SK-N-SH treated with all-trans-retinoic acid at 6 μM for 48 hours (cell line): ENCODE measurements at places on chromosomes 11 and 22.

DNA sequence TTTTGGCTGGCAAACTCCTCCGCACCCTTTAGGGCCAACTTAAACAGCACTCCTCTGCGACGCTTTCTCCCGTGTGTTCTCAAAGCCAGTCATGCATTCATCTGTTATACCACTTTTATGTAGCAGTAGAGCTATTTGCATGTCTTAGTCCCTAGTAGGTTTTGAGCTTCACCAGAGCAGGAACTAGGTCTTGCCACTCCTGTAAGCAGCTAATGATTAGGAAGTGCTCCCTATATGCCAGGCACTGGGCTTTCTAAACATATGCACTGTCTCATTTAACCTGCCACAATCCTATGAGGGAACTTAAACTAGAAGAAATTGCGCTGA, 180.8 kb downstream of the DBX1 start:
- no peak for ATAC-seq

GRCh38 chr11:29227811-29228210, 789.0 kb downstream of the KCNA4 start:
- ATAC-seq = peak; percentile 31; the same call in 1 of the 3 replicates

DNA sequence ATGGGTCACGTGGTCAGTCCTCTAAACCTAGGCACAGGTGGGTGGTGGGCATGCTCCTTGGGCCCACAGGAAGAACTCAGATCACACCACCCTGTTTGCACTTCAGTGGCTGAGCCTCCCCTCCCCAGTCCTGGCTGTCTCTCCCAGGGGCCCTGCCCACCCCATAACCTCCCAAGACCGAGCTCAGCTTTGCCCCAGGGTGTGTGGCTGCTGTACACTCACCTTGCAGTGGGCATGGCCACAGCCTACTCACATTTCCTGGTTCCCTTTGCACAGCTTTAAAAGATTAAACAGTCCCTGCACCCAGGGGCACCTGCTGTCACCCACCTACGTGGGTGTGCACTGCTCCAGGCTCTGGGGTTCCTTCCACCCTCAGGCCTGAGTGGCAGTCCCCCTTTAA, 13.8 kb downstream of the TRIOBP start:
- no peak for ATAC-seq

- no peak for ATAC-seq
Measured at GRCh38 chr11:61742391-61742790, 10.0 kb upstream of the MYRF start.

GRCh38 chr11:81853791-81854190, 879.9 kb downstream of the FAM181B start:
- no peak for ATAC-seq

DNA sequence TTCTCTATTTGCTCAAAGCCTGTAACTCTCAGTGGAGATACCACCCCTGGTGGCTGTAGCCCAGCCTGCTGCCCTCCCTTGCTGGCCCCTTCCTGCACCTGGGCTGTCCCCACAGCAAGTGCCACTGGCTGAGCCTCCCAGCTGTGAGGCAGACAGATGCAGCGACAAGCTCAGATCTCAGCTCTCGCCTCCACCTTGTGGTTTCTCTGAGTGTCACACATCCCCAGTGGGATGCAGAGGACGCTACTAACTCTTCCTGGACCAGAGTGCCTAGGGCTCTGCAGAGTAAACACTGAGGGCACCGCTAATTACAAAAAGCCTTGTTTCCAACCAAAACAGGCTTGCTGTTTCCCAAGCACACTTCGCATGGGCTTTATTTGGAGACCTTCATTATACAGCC, 8.9 kb downstream of the YPEL1 start:
- peak; percentile 83 for ATAC-seq

GRCh38 chr11:82536706-82537105, 197.0 kb downstream of the FAM181B start:
- no peak for ATAC-seq

DNA sequence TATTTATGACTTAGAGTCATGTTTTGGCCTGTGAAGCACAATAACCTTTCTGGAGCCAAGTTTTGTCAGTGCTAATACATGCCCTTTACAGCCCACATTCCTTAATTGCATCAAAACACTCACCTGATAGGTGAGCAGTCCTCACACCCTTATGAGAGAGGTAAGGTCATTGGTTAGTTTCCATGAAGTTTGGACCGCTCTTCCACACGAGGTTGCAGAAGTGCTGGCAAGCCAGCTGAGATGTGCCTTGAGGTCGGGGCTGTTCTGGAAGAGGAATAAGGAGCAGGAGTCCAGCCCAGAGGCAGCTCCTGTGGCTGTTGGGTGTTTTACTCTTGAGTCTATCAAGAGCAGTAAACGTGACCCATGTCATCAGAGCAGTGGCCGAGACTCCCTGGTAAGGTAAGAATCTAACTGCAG, 76.3 kb downstream of the CYB5R2 start:
- ATAC-seq = no peak

GRCh38 chr11:5694642-5695041, 5.1 kb downstream of the TRIM22 start:
- ATAC-seq = no peak

- ATAC-seq = no peak
Measured at GRCh38 chr11:99592266-99592665, 571.5 kb downstream of the CNTN5 start.

DNA sequence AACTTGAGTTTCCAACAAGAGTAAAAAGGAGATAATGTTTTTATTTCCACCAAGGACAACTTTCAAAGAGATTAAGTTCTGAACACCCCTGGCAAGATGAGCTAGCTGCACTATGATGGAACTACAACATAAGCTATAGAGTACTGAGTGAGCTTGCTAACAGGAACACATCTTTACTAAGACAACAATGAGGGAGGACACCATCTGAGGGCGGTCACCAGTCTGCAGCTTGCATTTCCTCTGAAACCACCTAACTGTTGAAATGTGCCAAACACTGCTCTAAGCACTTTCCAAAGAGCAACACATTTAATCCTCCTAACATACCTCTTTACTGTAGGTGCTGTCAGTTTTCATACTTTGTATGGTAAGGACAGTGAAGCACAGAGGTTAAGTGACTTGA, 68.4 kb downstream of the TCF20 start:
- ATAC-seq = no peak

DNA sequence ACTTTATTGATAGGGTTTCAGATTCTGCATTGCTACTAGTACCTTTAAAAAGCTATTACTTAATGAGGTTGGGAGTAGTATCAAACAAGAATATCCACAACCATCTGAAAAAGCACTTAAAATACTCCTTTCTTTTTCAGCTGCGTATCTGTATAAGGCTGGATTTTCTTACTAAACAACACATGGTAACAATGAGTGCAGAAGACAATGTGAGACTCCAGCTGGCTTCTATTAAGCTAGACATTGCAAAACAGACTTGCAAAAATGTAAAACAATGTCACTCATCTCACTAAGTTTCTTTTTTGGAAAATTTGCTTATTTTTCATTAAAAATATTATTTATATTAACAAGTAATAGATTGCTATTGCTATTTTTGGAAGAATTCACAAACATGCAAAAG, 132.6 kb downstream of the WNT11 start:
- ATAC-seq = peak; percentile 90

- ATAC-seq = no peak
Measured at GRCh38 chr11:100329352-100329751, 357.7 kb upstream of the ARHGAP42 start.

DNA sequence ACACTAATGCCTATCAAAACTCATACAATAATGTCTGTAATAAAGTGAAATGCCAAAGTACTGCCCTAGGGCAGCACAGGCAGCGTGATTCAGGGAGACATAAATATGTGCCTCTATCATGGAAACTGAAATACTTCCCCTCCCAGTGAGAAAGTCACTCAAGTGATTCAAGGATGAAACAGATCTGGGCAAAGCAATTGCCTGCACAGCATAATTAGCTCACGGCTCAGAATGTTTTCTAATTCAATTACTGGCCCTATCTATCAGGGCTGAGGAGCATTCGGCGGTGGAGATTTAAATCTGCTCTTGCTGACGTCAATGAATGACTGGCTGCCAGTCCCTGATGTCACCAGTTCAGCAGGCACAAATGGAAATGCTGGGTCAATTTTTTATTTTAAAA, 27.7 kb upstream of the PPP2R1B start:
- peak; percentile 92 for ATAC-seq

DNA sequence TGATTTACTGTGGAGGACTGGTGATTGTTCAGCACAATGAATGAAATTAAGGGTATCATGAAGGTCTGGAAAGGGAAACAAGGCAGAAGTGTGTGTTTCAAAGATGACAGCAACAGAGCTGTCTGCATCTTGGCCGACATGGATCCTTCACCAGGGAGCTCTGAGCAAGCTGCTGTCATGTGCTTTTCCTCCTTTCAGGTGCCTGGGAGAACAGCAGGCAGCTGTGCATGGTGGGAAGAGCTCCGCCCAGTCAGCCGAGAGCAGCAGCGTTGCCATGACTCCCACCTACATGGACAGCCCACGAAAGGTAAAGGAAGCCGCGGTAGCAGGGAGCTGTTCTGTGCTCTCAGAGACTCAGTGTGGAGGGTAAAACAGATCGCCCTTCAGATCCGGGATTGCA, 87.1 kb upstream of the YWHAH start:
- no peak for ATAC-seq

- no peak for ATAC-seq
Measured at GRCh38 chr11:48005136-48005535, 24.8 kb downstream of the PTPRJ start.

DNA sequence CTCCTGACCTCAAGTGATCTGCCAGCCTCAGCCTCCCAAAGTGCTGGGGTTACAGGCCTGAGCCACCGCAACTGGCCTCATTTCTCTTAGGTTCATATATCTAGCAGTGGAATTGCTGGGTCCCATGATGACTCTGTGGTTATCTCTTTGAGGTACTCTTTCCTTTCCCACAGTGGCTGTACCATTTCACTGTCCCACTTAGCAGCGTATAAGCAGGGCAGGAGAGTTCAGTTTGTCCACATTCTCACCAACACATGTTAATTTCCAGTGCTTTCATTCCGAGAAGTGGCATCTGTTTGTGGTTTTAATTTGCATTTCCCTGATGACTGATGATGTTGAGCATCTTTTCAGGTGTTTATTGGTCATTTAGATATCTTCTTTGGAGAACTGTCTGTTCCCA, 16.4 kb downstream of the PRR5 start:
- no peak for ATAC-seq

- no peak for ATAC-seq
Measured at GRCh38 chr11:115959081-115959486, 454.9 kb upstream of the CADM1 start.

DNA sequence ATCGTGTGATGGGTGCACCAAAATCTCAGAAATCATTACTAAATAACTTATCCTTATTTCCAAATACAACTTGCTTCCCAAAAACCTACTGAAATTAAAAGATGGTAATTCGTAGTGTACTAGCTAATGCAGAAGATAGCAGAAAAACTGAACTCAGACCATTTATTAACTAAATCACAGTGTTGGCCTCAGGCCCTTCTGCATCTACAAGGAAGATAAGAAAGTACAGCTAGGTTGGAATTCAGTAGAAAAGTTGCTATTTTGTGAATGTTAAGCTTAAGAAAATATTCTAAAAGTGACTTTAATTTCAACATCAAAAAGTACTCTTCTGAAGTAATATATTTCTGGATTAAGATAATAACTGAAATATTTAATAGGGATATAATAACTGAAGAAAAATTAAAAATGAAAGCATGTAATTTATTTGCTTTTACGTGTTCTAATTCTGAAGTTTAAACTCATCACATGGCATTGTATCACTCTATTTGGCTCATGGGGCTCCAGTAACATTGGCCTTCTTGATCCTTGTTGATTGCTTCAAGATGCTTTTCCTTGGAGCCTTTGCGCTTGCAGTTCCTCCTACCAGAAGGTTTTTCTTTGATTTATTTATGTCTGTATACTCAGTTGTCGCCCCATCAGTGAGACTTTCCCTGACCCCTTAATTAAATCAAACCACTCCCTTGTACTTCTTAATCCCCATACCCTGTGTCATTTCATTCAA, 847.9 kb upstream of the ANO3 start:
- no peak for ATAC-seq

- no peak for ATAC-seq
Measured at GRCh38 chr11:12024254-12024926, 16.0 kb upstream of the DKK3 start.

- ATAC-seq = peak; percentile 97
Measured at GRCh38 chr22:28594797-28595462, 84.7 kb downstream of the TTC28 start.

- ATAC-seq = no peak
Measured at GRCh38 chr22:33853200-33854097, 66.8 kb downstream of the LARGE1 start.

GRCh38 chr11:16111690-16112089, 244.7 kb downstream of the SOX6 start:
- ATAC-seq = no peak

DNA sequence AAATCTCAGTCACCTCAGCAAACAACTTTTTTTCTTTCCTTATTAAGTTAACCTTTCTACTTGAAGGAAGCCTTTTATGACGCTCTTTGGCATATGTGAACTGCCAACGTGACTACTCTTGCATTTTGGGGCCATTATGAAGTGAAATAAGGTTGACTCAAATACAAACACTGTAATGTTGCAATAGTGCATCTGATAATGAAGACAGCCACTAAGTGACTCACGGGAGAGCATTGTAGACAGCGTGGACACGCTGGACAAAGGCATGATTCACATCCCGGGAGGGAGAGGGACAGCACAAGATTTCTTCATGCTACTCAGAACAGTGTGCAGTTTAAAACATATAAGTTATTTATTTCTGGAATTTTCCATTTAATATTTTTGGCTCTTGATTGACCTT, 560.8 kb downstream of the ETS1 start:
- peak; percentile 84 for ATAC-seq

- ATAC-seq = no peak
Measured at GRCh38 chr11:69104856-69105395, 50.8 kb upstream of the SMIM38 start.

DNA sequence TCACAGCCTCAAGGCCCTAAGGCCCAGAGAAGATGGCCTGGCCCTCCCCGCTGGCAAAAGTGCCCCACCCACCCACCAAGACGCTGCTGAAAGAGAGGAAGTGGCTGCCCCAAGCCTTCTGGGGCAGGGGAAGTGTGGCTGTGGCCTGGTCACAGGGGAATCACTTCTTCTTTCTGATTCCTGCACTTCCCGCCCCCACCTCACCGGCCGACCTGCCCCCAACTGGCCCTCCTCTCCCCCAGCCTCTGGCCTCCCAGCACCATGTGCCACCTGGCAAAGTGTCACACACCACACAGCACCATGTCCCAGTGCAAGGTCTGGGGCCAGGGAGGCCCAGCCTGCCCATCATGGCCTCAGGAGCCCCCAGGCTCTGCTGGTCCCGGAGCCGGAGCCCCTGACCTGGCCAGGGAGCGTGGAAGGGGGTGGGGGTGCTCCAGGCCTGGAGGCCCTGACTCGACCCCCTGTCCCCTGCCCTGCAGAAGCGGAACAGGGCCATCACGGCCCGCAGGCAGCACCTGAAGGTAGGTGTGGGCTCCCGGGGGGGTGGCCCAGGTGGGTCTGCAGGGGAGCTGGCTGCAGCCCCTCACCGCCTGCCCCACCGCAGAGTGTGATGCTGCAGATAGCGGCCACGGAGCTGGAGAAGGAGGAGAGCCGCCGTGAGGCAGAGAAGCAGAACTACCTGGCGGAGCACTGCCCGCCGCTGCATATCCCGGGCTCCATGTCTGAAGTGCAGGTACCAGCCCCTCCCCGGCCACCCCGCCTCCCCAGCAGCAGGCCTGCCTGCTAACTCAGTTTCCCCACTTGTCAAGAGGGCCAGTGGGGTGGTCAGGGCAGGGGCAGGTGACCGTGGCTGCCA, 1.4 kb downstream of the TNNI2 start:
- ATAC-seq = no peak

- peak; percentile 18; the same call in 2 of the 3 replicates for ATAC-seq
Measured at GRCh38 chr22:45538281-45538680, 35.6 kb downstream of the FBLN1 start.
